GOT3 (cell line): ENCODE measurements at places on chromosomes 3 and 15.

- no peak for DNase-seq
Measured at GRCh38 chr3:143826296-143826695, 22.0 kb downstream of the SLC9A9 start.

GRCh38 chr3:48278884-48279559, 38.1 kb downstream of the ZNF589 start:
- DNase-seq: no peak

- no peak for DNase-seq
Measured at GRCh38 chr3:128859630-128860029, 19.8 kb upstream of the ACAD9 start.

GRCh38 chr15:101029971-101030661, 111.0 kb downstream of the LRRK1 start:
- no peak for DNase-seq

DNA sequence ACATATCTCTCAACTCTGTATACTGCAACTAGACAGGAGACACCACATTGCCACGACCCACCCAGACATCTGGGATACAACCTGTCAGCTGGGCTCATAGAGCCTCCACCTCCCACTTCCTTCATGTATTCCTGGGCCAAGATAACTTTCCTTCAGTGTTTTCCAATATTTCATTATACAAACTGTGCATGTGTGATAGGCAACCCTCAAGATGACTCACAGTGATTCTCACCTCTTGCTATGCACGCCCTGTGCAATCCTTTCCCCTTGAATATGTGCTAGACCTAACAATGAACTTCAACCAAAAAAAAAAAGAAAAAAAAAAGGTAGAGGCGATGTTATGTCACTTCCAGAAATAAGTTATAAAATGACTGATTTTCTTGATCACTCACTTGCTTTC, 138.0 kb upstream of the ALCAM start:
- DNase-seq: no peak

DNA sequence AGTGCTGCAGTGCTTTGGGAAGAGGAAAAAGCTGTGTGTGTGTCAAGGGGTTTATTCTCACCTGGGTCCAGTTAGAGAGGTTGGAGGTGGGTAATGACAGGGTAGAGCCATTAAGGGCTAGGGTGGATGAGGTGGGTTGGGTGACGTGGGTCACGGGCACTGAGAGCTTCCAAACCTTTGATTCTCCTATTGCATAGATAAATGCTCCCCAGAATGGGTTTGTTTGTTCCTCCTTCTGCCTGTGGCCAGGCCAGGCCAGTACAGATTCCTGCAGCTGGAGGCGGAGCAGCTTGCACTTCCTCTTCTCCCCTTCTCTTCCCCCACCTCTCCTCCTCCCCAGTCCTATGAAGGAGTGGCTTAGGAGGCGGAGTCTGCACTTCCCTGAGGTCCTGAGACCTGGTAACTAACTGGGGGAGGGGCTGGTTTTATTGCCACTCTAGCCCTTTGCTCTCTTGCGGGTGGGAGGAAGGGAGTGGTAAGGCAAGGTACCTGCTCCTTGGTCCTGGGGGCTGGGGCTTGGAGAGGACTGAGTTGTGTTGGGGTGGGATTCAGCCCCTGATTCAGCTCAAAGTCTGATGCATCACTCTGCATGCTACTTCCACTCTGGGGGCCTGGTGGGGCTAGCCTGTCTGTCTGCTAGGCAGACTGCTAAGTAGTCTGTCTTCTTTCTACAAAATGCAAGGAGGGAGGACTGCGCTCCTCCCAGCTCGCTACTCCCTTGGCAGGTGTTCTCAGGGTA, 3.5 kb downstream of the SPINT1 start:
- DNase-seq: no peak

GRCh38 chr3:42129014-42129953, 38.1 kb downstream of the TRAK1 start:
- no peak for DNase-seq

DNA sequence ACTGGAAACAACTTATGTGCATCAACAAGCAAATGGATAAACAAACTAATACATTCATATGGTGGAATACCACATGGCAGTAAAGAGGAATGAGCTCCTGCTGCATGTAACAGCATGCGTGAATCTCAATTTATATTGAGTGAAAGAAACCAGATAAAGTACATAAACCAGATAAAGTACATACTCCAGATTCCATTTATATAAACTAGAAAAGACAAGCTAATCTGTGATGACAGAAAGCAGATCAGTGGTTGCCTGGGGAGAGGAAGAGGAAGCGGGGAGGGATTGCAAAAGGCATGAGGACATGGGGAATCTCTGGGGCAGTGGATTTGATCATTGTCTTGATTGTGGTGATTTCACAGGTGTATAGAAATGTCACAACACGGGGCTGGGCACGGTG, 34.2 kb downstream of the LIMD1 start:
- no peak for DNase-seq

GRCh38 chr15:43868406-43868805, 41.6 kb downstream of the WDR76 start:
- DNase-seq: no peak

GRCh38 chr3:60189304-60189703, 1061.9 kb downstream of the FHIT start:
- no peak for DNase-seq

- DNase-seq: no peak
Measured at GRCh38 chr15:63226155-63226883, 36.9 kb downstream of the RAB8B start.
